ENCODE measurements at places on chromosomes 6 and 20.
A peak's percentile ranks its signal among the peaks of the same experiment; 100 is the strongest.

DNA sequence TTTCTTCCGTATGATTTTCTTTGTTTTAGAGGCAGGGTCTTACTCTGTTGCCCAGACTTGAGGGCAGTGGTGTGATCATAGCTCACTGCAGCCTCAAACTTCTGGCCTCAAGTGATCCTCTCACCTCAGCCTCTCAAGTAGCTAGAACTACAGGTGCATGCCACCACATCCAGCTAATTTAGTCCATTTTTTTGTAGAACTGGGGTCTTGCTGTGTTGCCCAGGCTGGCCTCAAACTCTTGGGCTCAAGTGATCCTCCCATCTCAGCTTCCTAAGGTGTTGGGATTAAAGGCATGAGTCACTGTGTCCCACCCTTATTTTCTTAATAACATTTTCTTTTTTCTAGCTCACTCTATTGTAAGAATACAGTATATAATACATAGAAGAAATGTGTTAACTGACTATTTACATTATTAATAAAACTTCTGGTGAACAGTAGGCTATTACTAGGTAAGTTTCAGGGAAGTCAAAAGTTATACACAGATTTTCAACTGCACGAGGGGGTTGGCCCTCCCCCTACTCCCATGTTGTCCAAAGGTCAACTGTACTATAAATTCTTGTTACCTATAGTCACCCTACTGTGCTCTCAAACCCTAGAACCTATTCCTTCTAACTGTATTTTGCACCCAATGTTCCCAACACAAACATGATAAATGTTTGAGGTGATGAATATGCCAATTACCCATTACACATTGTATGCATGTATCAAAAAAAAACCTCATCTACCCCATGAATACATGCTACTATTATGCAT is 56.3 kb downstream of the PXDC1 start:
- DNase-seq, result no peak

GRCh38 chr6:157760589-157761330 is 62.3 kb upstream of the SNX9 start:
- DNase-seq, result peak; percentile 14

DNA sequence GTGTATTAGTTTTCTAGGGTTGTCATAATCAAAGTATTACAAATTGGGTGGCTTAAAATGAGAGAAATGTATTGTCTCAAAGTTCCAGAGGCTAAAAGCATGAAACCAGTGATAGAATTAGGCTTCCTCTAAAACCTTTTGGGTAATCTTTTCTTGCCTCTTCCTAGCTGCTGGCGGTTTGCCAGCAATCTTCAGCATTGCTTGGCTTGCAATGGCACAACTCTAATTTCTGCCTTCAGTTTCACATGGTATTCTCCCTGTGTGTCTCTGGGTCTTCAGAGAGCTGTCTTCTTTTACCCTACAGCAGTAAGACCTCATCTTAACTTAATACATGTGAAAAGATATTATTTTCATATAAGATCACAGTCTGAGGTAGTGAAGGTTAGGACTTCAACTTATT is 479.1 kb upstream of the GJE1 start:
- DNase-seq, result peak; percentile 16

DNA sequence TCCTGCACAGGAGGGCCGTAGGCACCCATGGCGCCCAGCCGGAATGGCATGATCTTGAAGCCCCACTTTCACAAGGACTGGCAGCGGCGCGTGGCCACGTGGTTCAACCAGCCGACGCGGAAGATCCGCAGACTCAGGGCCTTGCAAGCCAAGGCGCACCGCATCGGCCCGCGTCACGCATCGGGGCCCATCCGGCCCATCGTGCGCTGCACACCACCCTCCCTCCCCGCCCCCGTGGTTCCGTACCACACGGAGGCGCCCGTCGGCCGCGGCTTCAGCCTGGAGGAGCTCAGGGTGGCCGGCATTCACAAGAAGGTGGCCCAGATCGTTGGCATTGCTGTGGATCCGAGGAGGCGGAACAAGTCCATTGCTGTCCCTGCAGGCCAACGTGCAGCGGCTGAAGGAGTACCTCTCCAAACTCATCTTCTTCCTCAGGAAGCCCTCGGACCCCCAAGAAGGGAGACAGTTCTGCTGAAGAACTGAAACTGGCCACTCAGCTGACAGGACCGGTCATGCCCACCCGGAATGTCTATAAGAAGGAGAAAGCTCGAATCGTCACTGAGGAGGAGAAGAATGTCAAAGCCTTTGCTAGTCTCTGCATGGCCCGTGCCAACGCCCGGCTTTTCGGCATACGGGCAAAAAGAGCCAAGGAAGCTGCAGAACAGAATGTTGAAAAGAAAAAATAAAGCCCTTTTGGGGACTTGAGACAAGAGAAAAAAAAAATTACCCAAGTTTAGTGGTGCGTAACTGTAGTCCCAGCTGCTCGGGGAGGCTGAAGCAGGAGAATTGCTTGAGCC is 9.9 kb upstream of the NCOA5 start:
- DNase-seq, result peak; percentile 29

DNA sequence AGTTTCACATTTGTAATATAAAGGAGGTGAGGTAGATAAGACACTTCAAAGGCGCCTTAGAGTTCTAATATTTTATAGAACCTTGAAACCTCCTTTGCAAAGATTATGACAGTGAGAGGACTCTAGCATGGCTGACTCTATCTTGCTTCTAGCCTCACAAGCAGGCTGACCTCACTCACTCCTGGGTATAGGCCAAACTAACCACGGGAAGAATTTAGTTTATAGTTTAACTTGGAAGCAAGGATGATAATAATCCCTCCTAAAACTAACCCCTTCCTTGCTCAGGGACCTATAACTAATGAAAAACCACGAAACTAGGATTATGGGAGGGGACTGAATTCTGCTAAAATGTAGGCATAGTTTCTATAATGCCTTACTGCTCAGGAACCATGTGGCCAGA is 84.3 kb downstream of the FILIP1 start:
- no peak for DNase-seq

GRCh38 chr6:159981071-159981402 is 12.2 kb downstream of the IGF2R start:
- DNase-seq, result no peak

GRCh38 chr20:32839982-32840285 is 18.8 kb upstream of the EFCAB8 start:
- DNase-seq, result no peak

DNA sequence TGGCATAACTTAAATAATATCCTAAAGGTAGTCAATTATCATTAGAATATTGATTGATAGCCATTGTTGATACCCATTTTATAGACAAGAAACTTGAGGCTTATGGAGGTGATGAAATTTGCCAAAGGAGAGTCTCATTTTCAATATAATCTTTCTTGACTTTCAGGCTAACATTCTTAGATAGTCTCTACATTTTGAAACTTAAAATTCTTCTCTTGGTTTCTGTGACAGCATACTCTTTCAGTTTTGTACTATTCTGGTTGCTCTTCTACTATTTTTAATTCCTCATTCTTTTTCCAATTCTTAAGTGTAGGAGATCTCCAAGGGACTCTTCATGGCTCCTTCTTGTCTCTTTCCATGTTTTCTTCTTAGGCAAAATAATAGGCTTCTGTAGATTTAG is 3.7 kb upstream of the SH3BGRL2 start:
- DNase-seq, result no peak

GRCh38 chr20:17848249-17849048 is 120.1 kb downstream of the SNX5 start:
- no peak for DNase-seq

- DNase-seq, result no peak
These were observed 16.8 kb upstream of the IP6K3 start for GRCh38 chr6:33763483-33763882.

DNA sequence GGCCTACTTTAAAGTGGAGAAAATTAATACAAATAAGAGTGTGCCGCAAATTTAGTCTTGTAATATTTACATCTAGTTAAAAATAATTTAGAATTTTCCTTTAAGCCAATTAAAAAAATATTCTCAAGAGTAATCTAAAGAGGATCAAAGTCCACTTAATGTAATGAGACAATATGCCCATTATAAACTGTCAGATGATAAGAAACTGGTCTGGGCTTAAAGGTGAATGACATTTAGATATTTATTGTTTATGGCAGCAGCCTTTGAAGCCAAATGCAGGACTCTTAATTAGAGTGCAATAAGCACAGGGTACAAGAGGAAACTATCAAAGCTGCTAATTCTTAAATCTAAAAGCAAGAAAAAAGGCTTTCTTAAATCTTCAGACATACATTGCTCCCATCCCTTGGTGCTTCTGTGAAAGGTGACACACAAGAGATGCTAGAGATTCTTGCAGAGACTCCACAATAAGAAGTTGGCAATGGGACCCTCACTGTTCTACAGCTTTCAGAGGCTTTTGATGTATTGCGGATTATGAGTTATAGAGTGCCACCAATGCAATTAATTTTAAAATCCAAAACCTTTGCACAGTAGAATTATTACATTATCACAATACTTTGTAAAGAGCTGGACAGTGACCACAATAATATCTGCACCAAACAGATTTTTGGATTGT is 116.1 kb downstream of the MAN1A1 start:
- no peak for DNase-seq

DNA sequence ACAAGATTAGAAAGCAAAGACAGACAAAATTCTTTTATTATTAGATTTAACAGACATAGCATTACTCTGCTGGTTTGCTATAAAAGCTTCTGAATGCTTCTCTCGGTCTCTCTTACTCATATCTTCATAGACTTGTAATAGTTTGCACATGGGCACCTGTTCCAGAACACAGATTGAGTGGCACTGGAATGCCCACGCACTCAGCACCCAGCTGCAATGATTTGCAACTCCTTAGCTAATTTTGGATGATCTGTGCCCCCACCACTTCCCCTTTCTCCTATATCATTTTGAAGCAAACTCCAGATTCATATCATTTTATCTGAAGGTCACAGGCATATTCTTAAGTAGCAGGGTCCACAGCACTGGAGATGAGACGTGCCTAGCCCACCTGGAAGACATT is 148.8 kb downstream of the CFAP61 start:
- peak; percentile 32 for DNase-seq

GRCh38 chr6:147390909-147391536 is 117.5 kb upstream of the SAMD5 start:
- DNase-seq, result peak; percentile 60

DNA sequence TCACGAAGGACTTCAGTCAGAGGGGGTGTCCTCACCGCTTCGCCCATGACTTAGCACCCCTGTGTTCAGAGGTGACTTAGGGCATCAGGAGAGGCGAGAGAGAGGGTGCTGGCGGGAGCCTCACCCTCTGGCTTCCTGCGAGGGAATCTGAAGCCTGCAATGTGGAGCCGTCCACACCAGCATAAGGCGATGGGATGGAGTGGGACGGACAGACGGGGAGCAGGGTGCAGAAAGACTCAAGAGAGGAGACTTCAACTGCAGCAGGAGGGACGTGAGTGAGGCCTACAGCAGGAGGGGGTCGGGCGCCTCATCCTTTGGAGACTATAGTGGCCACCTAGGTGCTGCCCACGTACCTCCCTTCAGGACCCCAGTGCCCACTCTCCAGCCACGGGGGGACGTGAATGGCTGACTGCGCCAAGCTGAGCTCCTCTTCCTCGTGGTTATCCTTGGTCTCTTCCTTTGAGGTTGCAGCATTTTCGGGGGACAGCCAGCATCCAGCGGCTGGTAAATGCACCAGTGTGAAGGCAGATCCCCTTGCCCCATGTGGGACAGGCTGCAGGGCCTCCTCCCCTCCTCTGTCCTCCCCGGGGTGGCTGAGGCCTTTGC is 26.9 kb upstream of the MLN start:
- DNase-seq, result no peak

DNA sequence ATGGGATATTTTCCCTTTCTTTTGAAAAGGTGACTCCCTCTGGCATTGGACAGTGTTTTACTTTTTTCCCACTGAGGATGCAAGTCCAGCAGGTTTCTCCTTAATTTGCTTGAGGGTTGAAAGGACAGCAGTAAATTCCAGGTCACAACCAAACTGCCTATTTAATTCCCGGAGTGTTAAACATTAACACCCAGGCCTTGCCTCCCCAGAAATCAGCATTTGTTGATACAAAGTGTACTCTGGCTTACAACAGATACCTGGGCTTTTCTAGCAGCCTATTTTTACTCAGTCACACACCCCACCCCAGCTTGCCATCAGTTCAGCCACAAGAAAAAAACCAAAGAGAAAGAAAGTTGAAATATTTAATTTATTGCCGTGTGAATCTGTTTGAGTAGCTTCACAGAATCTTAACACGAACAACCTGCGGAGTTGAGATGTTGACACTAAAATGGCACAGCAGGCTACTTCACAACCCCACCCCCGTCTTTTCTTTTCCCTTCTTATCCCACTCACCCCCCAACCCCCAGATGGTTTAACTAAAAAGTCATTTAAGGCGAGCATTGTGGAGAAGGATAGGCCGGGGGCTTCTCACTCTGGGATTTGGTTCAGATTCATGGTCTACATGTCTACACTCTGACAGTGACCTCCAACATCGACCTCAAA is 45.7 kb downstream of the MYLIP start:
- DNase-seq, result no peak

- DNase-seq, result no peak
These were observed 49.1 kb upstream of the TASP1 start for GRCh38 chr20:13687815-13688214.

- DNase-seq, result no peak
These were observed 483.8 kb downstream of the TFAP2B start for GRCh38 chr6:51302431-51302830.

GRCh38 chr6:68652117-68652536 is 17.0 kb downstream of the ADGRB3 start:
- no peak for DNase-seq

DNA sequence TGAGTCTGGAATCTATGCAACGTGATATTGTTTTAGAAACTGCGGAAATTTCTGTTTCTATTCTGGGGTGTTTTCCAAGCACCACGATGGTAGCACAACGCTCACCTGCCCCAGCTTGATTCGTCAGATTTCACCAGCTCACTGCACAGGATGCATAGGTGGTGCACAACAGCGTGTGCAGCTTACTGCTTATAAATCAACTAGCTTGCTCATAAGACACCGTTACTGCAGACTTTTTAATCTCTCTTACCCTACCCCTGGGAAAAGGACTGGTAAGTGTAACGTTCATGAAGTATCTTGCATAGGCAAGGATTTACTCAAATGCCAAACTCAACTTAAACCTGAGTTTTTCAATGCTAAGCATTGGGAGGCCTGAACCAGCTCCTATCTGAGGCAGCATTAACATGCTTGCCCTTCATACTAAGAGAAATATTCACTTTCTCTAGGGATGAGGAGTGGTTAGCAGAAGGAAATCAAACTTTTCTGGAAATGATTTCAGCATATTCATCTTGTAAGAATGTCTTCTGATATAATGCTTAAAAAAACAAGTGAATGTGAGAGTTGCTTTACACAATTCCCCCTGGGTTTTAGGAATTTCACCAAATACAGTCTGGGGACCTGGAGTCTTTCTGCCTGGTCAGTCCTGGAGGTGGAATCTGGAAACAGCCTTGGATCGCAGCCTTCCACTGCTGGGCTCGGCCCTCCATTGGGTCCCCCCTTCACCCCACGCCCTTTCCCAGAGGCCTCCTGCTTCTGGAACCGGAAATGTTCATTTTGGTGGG is 100.6 kb downstream of the DACT2 start:
- no peak for DNase-seq

DNA sequence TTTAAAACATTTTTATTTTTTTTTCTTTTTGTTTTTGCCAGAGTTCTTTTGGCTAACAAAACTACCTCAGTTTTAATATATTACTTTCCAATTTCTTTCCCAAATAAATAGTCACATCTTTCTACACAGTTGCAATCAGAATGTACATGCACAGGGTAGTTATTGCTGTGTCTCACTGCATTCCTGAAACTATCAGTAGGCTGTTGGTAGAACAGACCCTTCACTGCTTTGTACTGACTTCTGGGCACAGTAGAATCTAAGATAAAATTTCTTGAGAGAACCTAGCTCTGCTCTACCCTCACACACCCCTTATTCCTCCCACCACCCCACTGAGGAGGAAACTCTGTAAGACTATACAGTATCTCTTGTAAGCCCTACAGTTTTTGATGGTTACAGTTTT is 19.9 kb downstream of the TPX2 start:
- DNase-seq, result no peak

GRCh38 chr20:48205281-48205782 is 420.1 kb upstream of the SULF2 start:
- no peak for DNase-seq
